ENCODE measurements at places on chromosomes 11 and 22.

GRCh38 chr22:49093192-49093880 is 734.3 kb downstream of the BRD1 start:
- DNase-seq: no peak

- peak; percentile 20 for DNase-seq
These were observed 91.0 kb downstream of the KCNQ1 start for GRCh38 chr11:2535673-2536439.

GRCh38 chr11:126197277-126197939 is 14.0 kb downstream of the RPUSD4 start:
- no peak for DNase-seq

DNA sequence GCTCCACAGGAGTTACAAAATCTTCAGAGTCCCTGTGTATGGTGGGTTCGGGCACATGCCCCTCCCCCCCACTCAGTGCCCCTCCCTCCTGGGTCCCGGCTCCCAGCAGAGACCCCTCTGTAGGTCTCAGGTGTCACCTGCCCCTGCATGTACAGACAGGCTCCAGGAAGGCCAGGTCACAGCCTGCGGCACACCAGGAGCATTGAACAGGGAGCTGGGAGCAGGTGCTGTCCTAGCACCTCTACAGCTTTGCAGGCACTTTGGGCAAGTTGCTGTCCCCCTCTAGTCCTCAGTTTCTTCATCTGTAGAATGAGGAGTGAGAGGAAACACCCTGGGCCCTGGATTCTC is 80.1 kb upstream of the RTL6 start:
- no peak for DNase-seq

DNA sequence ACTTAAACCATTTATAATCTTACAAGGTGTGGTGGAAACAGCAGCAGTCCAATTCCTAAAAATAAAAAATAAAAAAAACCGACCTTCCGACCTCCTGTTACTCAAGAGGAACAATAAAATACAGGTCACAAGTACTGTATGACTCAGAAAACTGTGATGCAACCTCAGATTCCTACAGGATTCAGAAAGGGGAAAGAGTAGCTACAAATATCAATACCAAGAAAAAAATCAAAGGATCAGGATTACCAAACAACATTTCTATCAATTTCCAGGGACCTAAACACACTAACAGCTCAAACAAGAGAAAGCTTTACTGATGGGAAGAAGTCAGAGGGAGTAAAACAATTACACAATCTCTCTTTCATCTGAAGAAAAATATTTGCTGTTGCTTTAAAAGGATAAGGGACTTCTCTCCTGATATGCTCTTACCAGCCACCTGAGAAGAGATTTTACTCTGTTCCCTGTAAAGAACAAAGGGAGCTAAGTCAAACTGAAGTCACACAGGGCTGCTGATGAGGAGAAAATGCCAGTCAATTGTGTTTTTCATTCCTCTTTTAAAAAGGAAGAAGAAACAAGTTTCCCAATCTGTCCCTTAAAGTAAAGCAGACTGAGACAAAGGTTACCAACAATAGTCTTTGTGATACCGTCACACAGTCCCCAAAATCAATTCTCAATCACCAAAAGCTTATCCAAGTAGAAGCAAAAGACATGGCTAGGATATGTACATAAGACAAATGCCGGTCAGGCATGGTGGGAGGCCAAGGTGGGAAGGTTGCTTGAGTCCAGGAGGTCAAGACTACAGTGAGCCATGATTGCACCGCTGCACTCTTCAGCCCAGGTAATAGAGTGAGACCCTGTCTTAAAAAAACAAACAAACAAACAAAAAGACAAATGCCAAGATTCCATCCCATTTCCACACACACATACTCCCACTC is 39.3 kb downstream of the AMBRA1 start:
- DNase-seq: no peak

DNA sequence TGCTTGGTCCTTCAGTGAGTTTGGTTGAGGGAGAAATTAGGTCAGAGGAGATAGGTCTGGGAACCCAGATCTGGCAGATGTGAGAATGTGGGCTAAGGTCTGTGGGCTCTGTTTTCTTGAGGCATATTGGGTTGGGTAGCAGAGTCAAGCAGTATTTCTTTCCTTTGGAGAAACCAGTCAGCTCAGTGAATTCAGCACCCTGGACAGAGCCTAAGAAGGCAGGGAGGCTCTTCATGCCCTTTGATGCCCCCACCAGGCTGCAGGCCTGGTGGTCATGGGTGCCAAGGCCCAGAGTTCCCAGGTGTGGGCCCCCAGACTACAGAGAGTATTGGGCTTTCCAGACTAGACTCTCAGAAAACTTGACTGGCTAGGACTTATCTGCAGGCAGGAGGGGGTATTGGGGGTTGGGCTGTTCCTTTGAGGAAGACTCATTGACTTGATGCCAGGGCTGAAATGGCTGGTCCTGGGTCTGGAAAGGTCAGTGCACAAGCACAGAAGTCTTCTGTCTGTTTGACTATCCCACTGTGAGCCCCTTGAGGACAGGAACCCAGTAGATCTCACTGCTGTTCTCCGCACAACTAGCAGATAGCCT is 45.3 kb upstream of the NECTIN1 start:
- DNase-seq: peak; percentile 41

DNA sequence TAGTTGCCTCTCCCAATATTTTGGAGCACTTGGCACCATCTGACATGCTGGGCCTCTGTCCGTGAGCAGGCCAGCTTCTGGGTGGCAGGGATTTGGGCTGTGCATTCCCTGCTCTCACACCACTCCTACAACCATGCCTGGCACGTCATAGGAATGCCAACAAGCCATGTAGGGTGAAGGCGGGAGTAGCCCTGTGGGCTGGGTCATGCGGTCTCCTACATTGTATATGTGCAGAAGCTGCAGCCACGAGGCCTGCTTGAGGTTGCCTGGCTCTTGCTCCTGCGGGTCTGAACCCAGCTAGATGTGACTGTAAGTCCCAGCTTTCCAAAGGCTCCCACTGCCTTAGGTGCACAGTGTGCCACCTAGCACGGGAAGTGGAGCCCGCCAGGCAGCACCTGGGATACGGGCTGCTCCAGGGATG is 14.5 kb downstream of the MYEOV start:
- peak; percentile 43 for DNase-seq

DNA sequence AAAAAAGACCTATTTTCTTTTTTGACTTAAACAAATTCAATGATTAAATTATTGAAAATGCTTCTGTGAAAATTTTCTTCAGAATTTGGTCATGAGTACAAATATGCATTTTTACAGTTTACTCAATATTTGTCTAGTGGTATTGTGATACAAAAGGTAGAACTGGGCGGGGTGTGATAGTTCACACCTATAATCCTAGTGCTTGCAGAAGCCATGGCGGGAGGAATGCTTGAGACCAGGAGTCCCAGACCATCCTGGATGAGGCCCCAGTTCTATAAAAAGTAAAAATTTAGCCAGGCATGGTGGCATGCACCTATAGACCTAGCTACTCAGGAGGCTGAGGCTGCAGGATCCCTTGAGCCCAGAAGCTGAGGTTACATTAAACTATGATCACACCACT is 90.6 kb downstream of the ARHGAP42 start:
- no peak for DNase-seq

DNA sequence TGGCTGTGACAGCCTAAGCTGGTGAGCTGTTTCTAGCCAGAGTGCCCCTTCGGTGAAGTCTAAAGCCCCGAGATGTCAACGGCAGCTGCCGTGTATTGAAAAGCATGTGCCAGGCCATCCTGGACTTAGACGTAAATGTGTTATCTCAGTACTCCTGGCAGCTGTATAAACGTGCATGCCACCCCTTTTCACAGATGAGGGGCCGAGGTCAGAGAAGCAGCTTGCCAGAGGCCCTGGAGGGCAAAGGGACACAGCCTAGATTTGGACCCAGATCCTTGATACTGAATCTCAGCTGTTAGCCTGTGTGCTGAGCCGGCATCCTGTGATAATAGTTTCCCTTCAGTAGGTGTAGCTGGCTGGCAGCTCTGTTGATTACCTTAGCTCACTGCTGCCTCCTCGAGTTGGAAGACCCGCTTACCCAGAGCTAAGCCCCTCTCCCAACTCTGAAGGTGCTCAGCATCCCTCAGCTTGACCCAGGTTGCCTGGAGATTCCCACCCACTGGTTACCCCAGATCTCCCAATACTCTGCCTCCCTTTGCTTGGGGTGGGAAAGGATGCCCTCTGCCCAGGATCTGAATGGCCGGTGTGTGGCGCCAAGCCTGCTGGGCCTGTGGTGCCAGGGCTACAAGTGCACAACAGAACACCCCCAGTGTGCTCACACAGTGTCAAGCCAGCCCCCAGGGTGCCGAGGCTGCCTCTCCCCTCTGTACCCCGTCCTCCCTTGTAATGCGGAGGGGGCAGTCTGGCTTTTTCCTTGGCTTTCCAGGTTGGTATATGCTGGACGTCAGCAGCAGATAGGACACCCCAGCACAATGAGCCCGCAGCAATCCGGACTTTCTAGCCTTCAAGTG is 59.8 kb upstream of the WNT7B start:
- peak; percentile 44 for DNase-seq

GRCh38 chr11:67636962-67637361 is 2.6 kb downstream of the TBX10 start:
- no peak for DNase-seq

GRCh38 chr11:86783661-86784060 is 16.7 kb upstream of the PRSS23 start:
- no peak for DNase-seq

DNA sequence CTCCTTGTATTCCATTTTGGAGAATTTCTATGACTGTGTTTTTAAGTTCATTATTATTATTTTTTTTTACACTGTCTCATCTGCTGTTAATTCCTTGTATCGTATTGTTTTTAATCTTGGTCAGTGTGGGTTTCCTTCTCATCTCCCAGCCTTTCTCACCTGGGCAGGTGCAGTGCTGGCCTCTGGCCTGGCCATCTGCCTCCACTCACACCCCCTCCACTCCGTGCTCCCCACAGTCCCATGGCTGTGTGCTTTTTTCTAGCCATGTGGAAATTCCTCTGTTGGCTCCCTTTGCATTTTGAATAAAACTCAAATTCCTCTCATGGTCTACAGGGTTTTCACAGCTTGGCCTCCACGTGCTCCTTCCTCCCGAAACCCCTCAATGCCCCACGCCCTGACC is 50.3 kb upstream of the LINC01488 start:
- no peak for DNase-seq

- no peak for DNase-seq
These were observed 3.1 kb upstream of the ADM start for GRCh38 chr11:10301656-10302358.

DNA sequence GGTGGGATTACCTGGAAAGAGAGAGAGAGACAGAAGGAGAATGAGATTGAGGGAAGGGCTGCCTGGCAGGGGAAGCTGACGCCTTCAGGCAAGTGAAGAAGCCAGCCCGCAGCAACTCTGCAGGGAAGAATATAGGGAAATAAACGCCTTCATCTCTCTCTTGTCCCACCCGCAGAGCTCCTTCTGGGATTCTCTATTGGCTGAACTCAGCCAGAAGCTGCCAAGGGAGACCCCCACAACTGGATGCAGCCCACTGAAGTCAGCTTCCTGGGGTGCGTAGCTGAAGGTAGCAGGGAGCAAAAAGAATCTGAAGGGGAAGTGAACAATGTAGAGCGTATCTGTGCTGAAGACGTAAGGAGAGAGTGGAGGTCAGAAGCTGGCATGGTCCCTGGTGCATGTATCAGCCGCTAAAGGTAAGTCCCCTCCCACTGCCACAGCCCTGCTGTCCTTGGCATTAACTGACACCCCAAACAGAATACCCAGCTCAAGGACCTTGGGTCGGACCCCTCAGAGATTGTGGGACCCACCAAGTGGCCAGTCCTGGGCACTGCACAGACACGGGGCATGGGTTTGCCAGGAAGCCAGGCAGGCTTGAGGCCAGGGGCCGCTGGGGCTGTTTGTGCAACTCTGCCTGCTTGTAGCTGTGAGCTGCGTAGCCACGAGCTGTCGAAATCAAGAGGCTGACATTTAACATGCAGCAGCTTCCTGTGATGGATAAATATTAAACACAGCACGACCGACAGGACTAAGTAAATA is 469.9 kb downstream of the MN1 start:
- DNase-seq: peak; percentile 57

DNA sequence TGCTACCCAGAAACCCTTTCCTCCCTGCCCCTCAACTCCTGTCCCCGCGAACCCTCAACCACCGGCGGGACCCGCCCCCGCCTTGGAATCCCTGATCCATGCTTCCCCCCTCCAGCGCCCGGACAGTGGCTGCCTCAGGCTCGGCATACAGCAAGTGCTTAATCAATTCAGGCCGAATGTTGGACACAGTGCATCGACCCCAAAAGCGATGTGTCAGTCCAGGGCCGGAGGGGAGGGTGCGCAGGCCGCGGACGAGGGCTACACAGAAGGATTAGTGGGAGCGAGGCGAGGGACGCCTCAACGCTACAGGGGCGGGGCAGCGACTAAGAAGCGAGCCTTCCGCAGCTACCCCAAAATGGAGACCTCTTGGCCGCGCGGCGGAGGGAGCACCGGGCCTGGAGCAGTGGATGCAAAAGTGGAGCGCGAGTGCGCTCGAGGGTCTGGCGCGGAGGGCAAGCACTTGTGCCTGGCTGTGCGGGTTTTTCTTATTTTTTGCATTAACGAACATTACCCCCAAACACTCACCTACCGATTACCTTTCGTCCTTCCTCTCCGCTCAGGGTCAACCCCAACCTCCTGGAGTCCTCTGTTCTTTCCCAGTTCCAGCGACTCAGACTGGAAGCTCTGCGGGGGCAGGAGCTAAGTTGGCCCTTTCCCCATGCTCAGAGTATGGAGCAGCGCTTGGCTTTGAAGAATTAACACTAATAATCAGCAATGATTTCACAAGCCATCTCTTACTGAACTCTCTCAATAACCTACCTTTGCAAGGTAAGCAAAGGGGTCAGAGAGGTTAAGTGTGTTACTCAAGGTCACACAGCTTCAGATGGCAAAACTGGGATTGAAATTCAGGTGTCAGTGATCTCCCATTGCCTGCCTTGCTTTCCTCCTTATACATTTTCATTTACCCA is 30.0 kb upstream of the WNT11 start:
- no peak for DNase-seq

All from femur (tissue), 1 donor.